ENCODE measurements at places on chromosomes 16 and 17. TPM values are rescaled to one million over a fixed set of nuclear protein-coding genes. Genes with fewer than 3 reads are reported as not detected.

MYH2 gene
- total RNA-seq: not detected

SMIM5 gene
- 4.1 TPM for total RNA-seq

KRTAP4-1 gene
- not detected for total RNA-seq

CCL17 gene
- not detected for total RNA-seq

RAB11FIP4 gene
- 36.7 TPM for total RNA-seq

CDRT4 gene
- 10.4 TPM for total RNA-seq

CSH2 gene
- 1.4 TPM for total RNA-seq

ABCA8 gene
- total RNA-seq: 6.0 TPM

NAGS gene
- 14.0 TPM for total RNA-seq

AIPL1 gene
- total RNA-seq: not detected

Data from hepatocyte (in vitro differentiated cells).